ENCODE measurements at places on chromosomes 11 and 22.

DNA sequence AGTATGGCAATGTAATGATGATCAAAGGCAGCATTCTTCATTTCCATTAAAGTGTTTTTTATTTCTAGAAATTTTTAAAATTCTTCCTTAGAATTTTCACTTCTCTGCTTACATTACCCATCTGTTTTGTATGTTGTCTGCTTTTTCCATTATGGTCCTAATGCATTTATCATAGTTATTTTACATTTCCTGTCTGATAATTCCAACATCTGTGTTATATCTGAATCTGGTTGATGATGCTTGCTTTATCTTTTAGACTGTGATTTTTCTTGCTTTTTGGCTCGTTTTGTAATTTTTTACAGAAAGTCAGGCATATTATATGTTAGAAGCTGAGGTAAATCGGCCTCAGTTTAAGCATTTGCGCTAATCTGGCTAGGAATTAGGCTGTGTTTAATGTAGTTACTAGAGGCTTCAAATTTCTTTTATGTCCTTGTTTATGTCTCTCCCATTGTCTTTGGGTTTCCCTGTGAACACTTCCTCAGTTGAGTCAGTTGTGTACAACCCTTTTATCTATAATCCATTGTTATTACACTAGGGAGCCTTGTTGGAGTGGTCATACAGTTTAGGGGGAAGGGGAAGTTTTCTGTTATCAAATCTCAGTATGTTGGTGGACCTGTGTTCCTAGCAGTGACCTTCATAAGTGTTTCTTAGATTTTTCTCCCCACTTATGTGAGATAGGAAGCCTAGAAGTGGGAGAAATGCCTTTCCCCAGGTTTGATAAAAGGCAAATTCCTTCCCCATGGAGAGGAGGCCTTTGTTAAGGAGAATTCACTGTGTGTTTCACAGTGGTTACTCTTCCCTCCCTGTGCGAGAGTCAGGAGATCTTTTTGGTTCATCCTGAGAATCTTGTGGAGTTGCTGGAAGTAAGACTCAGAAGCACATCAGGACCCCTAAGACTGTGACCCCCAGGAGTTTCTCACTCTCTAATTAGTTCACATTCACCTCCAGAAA, 437.5 kb downstream of the INSC start:
- DNase-seq = no peak

DNA sequence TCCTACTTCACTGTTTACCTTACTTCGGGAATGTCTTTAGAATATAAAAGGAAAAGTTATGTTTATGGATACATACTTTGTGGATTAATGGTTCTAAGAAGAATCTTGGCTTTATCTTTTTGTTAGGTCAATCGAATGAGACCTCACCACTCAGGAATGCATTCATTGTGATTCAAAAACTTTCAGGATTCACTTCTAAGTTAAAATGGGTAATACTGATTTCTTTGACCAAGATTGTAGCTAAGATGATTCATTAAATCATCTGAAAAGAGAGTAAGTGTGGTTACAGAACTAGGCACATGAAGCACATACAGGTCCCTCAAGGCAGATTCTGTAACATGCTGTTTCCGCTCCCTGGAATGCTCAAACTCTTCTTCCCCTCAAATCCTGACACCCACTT, 716.4 kb downstream of the KCNA4 start:
- DNase-seq = no peak

- no peak for DNase-seq
These were observed 22.7 kb upstream of the FGF19 start for GRCh38 chr11:69726481-69726880.

DNA sequence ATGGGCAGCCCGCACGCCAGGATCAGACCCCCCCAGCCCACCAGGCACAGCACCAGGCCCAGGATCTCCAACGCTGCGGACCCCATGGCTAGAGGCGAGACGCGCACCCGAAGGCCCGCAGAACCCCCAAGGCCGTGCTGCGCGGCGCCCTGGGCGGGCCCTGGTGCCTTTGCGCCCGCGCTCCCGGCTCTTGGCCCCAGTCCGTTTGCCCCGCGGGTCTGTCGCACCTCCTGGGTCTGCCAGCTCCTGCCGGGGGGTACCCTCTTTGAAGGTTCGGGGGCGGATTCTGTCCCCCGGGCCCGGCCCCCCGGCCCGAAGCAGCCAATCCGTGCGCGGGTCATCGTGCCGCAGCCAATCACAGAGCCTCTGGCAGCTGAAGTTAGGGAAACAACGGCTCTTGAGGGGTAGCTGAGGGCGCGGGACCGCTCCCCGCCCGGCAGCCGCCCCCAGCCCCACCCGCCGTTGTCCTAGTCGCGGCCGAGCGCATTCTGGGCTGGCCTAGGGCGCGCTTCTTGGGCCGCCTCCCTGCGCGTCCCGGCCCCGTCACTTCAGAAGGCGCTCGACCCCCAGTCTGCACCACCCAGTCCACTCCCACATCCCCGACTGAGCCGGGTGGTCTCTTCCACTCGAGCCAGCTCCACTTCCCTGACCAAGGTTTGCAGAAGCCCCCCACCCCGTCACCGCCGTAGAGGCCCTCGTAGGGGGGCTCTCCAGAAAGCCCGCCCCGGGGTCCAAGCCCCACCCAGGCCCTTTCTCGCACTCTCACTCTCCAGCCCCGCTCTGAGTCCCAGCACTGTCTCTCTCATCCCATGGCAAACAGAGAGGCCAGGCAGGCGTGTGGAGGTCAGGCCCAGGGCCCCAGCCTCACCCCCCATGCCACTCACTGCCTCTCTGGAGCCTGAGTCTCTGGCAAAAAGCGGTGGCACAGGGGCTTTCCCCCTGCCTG, at the start of gene CLDN5:
TSS of gene CLDN5 (minus strand) at position 241 of the 946 bp plus-strand sequence. CDS start at position 86, 155 bp downstream.
- DNase-seq = no peak

- no peak for DNase-seq
These were observed 13.2 kb upstream of the TMPRSS6 start for GRCh38 chr22:37122598-37123180.

DNA sequence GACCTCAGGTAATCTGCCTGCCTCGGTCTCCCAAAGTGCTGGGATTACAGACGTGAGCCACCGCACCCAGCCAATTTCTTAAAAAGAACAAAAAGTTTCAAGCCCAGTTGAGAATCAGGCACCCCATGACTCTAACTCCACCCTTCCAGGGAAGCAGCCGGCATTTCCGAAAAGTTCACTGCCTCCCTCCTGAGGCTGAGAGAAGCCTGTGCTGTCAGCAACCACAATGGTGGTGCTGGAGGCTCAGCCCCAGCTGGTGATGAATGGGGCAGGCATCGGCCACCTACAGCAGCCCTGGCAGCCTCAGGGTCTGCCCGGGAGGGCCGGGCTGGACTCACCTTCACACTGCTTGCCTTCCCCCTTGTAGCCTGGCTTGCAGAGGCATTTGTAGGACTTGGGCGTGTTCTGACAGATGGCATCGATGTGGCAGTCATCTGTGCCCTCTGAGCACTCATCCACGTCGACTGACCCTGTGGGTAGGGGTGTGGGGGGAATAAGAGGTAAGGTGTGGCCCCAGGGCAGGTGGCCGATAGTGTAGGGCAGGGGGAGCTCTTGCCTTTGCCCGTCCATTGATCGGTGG, 4.3 kb downstream of the SCUBE1 start:
- DNase-seq = no peak

DNA sequence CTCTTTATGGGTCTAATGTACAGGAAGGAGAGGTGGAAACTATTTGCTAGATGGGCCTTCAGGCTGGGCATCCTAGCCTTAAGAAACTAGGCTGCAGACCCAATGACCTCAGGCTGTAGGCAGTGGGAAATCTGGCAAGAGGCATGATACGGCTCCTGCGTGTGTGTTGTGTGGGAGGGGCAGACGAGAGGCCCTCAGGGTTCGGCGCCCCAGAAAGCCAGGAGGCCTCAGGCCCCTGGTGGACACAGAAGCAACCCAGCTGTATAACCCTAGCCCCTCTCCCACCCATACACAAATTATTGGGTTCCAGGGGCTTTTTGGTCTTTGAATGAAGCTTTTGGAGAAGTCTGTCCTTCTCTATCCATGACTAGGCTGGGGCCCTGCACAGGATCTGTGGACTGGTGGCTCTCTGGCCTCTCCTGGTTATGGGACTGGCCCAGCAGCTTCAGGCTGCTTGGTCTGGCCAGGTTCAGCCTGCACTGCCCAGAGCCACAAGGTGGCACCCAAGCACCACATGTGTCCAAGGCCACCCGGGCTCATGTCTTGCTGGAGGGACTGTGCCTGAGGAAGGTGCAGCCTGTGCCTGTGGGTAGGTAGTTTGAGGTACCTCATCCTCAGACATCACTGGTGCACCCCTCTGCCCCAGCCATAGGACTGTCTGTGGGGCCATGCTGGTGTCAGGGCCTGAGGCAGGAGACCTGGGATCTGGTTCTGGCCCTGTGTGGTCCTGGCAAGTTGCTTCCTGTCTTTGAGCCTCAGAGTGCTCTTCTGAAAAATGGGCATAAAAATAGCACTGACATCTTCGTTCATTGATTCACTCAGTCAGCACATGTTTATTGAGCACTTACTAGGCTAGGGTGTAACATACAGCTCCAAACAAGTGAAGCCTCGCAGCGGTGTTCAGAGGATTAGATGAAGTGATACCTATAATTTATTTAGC, 87.5 kb downstream of the RRM1 start:
- no peak for DNase-seq

- DNase-seq = no peak
These were observed 226.1 kb upstream of the NARS2 start for GRCh38 chr11:78800756-78801155.

- DNase-seq = no peak
These were observed 1286.5 kb upstream of the TENM4 start for GRCh38 chr11:80727315-80727714.
